Activated CD4-positive, CD25-positive, alpha-beta regulatory T cell treated with anti-CD3 and anti-CD28 coated beads, Interleukin-2, amount 50 U/mL, for 72 hours (primary cell): ENCODE measurements at places on chromosomes 2 and 18.

- DNase-seq = no peak
These were observed 65.8 kb downstream of the RTN4 start for GRCh38 chr2:54984476-54984875.

GRCh38 chr18:53819174-53819573, 405.3 kb downstream of the MBD2 start:
- no peak for DNase-seq

- DNase-seq = no peak
These were observed 198.1 kb downstream of the MCFD2 start for GRCh38 chr2:46717344-46718121.

GRCh38 chr18:59966913-59967312, 67.1 kb downstream of the PMAIP1 start:
- no peak for DNase-seq

- no peak for DNase-seq
These were observed at the start of gene CD226 for GRCh38 chr18:69947361-69948133. Gene CD226, minus strand, starts transcription at chr18:69947873. Its CDS starts 467 bp downstream, at chr18:69947406.

- DNase-seq = no peak
These were observed 73.1 kb upstream of the TPO start for GRCh38 chr2:1340141-1340512.

GRCh38 chr2:218607436-218608115, at the start of gene PLCD4:
Gene PLCD4, plus strand, starts transcription at chr2:218607899. Its CDS starts 7,841 bp downstream, at chr2:218615740.
- DNase-seq = no peak

DNA sequence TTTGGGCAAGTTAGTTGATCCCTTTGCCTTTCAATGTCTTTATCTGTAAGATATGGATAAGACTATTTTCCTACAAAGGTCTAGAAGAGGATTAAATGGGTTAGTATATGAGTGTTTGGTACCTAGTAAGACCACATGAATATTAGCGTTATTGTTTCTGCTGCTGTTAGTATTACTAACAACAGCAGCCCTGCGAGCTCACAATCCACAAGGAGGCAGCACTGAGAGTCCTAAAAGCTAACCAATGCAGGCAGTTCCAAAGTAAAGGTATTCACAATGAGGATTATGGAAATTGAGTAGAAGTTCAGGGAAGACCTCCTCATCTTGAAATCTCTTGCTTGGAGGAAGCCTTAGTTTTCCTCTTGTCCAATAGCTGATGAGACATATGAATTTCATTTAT, 248.9 kb downstream of the TDRD15 start:
- DNase-seq = no peak

DNA sequence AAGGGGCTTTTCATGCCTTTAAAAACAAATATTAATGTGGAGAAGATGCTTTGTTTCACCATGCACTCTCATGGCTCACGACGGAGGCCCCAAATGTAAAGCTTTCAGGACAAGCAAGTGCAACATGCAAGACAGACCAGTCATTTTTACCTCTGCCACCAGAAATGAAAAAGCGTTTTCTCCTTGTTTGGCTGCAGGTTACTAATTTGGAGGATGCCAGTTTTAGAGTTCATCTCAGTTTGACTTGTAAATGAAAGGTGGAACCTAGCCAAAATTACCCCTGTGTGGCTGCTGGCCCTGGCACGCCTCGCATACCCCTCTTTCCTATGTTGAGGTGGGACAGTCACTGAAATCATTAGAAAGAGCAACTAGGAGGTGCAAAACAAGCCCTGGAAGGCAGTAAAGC, 138.6 kb downstream of the BCL2 start:
- no peak for DNase-seq

GRCh38 chr2:239360421-239361310, 40.2 kb downstream of the HDAC4 start:
- no peak for DNase-seq

DNA sequence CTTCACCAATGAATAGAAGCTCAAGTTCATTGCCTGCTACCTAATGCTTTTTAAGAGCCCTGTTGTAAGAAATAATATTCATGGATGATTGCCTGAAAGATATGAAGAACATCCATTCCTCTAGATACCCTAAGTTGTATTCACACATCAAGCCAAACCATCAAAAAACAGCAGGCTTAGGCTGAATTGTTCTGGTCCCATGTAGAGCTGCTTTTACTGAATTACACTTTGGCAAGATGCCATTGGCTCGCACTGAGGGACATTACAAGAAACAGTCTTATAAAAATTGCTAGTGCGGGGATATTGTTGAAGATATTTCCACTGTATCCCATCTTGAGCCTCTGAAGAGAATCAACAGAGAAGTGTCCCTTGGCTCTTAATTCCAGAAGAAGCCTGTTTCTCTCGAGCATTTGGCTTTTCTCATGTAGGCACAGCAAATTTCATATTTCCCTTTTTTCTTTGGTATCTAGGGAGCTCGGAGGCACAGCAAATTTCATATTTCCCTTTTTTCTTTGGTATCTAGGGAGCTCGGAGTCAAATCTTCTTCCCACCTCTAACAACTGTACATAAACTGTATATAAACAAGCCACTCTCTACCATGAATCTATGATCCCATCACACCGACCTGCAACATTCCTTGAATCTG, 107.5 kb downstream of the COLEC12 start:
- no peak for DNase-seq

DNA sequence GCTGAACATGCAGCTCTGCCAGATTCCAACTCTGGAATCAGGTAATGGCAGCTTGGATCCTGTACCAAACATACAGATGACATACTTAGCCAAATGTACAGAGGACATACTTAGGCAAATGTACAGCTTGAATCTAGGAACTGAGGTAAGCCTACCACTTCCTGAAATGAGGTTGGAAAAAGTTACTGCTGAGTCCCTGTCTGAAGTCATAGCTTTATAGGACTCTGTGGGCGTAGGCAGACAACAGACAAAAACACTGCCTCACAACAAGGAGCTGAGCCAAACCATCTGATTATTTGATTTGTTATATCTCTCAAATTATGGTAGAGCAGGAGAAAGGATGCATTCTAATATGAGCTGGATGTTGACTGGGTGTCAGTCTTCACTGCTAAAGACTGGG, 290.2 kb upstream of the TCF4 start:
- no peak for DNase-seq
